ENCODE measurements at places on chromosomes 5 and 9.

DNA sequence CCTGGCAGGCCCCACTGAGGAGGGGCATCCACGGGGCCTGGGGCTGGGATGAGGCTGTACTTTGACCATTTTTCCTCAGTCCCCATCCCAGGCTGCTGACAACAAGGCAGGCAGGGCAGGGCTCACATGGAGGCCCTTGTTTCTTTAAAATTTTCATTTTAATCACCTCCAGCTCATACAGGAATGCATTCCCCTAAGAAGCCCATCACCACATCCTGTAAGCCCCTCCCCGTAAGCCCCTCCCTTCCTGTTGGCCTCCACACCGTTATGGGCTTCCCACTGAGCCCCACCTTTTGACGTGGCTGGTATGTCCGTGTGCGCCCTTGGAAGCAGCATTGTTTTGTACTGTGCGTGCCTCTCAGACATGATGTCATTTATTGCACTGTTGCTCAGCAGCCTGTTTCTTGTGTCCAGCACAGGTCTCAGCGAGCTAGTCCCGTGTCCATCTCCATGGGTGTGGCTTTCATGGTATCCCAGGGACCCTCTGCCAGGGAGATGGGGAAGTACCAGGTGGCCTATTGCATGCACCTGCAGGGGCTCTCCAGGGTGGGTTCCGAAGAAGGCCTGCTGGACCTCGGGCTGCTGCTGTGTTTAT, 22.4 kb downstream of the PHF2 start:
- no peak for DNase-seq

GRCh38 chr5:124952566-124952965, 206.1 kb upstream of the ZNF608 start:
- no peak for DNase-seq

DNA sequence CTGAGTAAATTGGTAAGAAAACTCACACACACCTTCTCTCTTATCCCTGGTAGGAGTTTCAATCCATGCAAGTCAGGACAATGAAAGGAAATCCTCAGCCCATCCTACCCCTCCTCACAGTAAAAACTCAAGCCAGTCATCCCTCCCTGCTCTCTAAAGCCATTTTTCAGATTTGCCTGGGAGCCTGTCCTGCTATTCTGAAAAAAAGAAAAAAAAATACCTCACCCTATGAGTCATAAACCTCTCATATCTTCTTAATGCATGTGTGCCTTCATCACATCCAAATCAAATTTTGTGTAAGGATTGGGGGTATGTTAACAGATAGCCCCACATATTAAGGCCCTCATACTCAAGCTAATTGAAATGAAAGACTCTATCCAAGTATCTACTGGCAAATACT, 14.1 kb downstream of the UGT3A2 start:
- DNase-seq: no peak

DNA sequence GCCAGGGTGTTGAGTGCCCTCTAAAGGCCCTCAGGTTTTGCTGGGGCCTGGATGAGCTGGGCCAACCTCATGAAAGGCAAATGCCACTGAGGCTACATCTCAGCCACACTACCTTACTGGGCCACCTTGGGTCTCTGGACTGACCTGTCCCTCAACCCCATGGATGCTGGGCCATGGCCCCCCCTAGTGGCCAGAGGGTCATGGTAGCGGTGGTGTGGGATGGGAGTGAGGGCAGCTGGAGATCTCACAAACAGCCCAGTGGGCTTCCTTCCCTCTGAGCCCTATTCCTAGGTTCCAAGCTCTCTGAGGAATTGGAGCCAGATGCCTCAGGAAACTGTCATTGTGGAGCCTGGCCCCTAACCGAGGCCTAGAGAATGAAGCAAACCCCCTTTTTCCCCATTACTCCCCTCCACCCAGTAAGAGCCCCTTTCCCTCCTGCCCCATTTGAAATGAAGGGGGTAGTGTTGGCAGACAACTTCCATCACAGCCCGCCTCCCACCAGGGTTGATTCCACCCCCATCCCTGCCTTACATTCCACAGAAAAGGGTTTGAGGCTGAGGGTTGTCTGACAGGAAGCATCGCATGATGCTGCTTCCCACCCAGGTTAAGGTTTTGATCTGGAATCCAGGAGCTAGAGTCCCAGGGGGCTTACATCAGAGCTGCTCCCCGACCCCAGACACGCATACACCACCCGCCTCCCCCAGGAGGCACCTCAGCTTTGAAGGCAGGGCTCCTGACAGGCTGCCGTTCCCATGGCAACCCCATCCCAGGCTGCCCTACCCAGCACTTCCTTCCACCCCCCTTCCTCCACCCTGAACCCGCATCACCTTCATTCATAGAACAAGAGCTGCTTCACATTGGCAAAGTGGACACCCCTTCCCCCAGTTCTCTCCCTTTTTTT, 63.9 kb downstream of the PCDH1 start:
- DNase-seq: no peak

DNA sequence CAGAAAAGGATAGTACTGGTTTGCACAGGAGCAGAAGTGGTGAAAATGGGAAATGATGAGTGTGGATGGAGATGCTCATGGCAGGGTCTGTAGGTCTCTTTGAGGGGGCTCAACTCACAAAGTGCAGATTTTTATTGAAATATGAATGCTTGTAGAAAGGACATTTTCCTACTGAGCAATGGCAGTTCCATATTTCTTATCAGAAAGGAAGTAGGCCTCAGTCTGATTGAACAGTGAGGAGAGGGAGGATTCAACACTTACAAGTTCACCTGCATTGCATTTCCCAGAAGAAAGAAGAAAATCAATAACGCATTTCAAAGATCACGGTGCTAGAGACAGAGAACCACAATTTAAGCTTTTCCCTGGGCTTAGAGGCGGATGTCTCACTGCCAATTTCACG, 49.2 kb downstream of the ANXA2R start:
- no peak for DNase-seq

DNA sequence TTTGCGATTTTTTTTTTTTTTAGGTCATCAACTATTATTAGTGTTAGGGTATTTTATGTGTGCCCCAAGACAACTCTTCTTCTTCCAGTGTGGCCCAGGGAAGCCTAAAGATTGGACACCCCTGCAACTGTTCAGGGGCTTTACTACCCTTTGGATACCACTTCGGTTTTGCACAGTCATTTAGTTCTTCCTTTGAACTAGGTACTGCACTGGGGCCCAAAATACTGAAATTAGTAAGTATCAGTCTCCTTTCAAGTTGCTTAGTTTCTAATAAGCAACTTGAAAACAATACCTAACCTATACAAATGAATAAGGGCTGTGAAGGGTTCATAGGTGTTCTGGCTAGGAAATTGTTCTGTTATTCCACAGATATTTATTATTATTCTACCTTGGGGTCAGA, 45.3 kb downstream of the CWC27 start:
- DNase-seq: no peak

DNA sequence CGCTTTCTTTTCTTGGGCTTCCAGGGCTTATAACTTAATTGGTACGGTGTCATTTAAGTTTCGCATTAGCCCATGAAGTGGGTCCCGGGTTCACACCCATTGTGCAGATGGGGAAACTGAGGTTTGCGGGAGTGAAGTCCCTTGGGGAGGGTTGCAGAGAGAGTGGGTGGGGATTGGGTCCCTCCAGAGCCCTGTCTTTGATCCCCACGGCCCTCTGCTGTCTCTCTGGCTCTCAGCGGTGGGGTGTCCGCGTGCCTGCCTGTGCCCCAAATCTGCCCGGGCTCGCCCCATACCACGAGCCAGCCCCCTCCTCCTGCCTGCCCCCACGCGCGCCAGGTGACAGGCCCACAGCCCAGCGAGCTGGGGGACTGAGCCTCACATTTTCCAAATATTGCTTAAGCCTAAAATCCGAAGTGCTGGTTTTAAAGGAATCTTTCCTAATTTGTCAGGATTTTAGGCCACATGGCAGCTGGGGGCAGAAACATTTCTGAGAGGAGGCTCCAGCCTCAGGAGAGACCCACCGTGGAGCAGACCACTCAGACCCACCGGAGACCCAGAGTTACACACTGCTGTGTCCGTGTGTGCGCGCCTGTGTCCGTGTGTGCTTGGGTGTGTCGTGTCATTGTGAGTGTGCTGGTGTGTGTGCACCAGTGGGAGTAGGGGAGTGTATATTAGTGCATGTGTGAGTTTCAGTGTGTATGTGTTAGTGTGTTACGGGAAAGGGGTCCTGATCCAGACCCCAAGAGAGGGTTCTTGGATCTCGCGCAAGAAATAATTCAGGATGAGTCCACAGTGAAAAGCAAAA, 159.5 kb upstream of the IER5L start:
- no peak for DNase-seq

Data from KG1 (cell line).